Caki2 (cell line): ENCODE measurements at places on chromosomes 11 and 22. TPM values are rescaled to one million over a fixed set of nuclear protein-coding genes. Genes with fewer than 3 reads are reported as not detected.

Gene IGLL5
- not detected in 2 replicates for total RNA-seq

Gene TRIM3
- total RNA-seq = 11.8 and 21.1 TPM in 2 replicates

Gene LGR4
- 56.9 and 58.4 TPM in 2 replicates for total RNA-seq

- no peak for DNase-seq
These were observed 230.4 kb upstream of the MTNR1B start for GRCh38 chr11:92739041-92739440.

DNA sequence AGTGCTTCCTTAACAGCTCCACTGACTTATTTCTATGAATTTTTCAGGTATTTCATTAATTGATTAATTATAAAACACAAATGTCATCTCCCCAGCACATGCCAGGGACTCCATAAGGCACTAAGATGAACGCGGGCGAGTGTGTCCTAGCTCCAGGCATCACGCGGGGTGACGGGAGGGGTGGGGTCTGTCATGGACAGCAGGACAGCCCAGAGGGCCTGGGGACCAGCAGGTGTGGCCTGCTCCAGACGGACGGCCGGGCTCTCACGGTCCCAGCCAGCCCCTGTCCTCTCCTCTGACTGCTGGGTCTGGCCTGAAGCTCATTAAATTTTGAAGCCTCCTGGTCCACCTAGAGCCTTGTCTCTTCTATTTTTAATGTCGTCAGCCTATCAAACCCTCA lies 531.1 kb downstream of the BRD1 start:
- no peak for DNase-seq

GRCh38 chr22:45804986-45805325 lies 133.3 kb downstream of the ATXN10 start:
- DNase-seq = peak; percentile 80

DNA sequence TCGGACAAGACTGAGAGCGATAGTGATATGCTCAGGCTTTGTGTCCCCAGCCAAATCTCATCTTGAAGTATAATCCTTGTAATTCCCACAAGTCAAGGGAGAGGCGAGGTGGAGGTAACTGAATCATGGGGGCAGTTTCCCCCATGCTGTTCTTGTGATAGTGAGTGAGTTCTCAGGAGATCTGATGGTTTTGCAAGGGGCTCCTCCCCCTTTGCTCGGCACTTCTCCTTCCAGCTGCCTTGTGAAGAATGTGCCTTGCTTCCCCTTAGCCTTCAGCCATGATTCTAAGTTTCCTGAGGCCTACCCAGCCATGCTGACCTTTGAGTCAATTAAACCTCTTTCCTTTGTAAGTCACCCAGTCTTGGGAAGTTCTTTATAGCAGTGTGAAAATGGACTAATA lies 7.5 kb upstream of the FOLR2 start:
- no peak for DNase-seq

DNA sequence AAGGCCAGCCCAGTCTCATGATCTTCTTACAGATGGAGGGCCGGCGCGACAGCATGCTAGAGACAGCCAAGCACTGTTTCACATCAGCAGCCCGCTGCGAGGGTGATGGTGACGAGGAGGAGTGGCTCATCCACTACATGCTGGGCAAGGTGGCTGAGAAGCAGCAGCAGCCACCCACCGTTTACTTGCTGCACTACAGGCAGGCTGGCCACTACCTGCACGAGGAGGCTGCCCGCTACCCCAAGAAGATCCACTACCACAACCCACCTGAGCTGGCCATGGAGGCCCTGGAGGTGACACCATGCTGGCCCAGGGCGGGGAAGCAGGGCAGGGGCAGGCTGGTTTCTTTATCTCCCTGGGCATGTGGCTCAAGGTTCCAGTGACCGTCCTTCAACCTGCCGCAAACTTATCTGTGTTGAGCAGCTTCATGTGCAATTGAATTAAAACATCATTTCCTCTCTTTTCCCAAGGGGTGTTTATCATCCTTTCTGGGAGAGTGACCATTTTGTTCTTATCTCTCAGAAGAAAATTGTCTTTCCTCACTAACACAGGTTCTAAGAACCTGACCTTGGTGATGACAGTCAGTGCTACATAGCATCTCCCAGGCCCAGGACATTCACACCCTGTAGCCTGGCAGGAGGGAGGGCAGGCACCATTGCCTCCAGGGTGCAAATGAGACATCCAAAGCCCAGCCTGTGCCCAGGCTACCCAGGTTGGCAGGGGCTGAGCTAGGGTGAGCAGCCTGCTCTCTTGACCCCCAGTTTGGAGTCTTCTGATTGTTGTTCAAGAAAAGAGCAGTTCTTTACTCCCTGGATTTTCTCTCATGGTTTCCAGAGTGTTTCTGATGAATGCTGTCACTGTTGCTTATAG lies 80.7 kb downstream of the CABIN1 start:
- no peak for DNase-seq

DNA sequence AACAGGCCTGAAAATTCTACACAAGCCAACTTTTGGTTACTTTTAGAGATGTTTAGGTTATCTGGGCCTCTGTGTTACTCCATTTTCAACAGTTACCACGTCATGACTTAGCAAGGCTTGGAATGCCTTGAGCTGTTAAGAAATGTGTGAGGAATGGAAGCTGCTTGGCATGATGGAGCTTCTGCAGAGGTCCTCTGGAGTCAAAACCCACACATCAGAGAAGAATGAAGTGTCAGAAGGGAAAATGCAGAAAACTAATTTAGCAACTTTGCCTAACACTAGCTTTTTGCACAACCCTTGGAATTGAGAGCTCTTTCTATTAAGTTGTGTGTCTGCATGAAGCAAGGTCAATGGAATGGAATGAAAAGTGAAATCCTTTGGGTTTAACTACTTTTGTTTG lies 27.4 kb downstream of the FAT3 start:
- DNase-seq = no peak

- no peak for DNase-seq
These were observed 47.1 kb upstream of the SOX6 start for GRCh38 chr11:16403448-16403803.

Gene CSNK2A3
- 1.4 and 4.2 TPM in 2 replicates for total RNA-seq

Gene LDHAL6A
- not detected in 2 replicates for total RNA-seq

Gene EHF
- not detected in 2 replicates for total RNA-seq

- DNase-seq = no peak
These were observed 236.6 kb downstream of the GRIK4 start for GRCh38 chr11:120747850-120748814.

DNA sequence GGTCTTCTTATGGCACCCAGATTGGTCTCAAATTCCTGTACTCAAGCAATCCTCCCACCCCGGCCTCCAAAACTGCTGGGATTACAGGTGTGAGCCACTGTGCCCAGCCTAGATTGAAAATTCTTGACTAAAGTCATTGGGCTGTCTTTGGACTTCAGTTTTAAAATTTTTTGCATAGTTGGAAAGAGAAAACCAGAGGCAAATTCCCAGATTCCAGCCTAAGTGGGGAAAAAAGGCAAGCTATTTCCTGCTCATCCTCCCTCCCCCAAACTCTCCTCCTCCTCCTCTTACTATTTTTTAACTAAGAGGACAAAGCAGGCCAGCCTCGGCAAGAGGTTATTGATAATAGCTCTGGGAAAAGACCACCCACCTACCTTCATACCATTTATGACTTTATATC lies 78.6 kb upstream of the CLMP start:
- DNase-seq = no peak
